ENCODE measurements at places on chromosomes 5 and 9.

DNA sequence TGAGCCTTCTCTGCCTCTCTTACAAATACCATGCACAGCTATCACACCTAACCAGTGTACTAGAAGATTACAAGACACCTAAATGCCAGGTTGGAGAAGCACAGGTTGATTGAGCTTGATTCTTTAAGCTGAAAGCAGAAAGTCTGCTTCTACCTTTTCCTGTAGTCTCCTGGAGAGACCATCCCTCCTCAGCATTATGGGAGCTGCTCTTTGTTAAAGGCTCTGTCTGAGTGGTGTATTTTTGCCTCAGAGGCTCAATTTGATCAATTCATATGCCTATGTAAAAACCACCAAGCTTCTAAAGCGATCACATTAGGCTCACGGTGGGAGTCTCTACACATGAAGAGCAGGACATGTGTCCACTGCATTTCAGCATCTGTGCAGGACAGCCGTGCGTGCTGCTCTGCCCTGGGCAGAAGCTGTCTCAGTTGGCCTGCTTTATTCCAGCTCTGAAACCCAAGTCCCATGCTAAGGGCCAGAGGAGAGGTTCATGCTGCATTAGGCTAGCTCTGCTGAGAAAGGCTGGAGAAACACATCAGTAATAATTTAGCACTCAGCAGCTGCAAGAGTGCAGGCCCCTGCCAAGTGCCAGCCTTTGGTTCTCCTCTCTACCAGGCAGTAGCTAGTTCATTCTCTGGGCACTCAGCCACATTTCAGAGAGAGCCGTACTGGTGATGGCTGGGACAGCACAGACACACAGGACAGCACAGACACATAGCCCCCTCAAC lies 41.7 kb downstream of the TMEM167A start:
- no peak for DNase-seq

GRCh38 chr5:33114361-33114760 lies 326.4 kb upstream of the TARS1 start:
- no peak for DNase-seq

- no peak for DNase-seq
Measured at GRCh38 chr5:151682751-151683331, 3.9 kb downstream of the SPARC start.

DNA sequence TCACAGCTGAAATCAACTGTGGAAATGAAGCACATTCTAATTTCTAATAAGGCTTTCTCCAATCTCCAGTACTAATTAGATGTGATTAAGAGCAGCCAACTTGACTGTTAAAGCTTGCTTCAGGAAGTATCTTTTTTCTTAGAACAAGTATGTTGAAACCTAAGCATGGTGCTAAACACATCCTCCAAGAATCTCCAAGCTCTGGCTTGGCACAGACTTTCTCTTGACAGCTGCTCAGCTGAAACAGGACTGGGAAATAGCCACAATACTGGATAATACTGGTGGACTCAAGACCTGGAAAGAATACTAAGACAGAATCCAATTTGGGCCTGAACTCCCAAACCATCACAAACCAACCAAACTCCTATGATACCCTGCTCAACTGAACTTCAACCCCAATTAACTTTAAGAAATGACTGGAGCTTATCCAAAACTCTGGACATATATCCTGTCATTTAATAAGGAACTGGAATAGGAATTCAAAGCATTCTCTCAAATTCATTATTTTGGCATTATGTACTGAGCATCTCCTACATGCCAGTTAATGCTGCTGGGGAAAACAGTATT lies 16.2 kb downstream of the PRKAA1 start:
- DNase-seq: no peak

GRCh38 chr5:163408311-163408923 lies 29.0 kb upstream of the CCNG1 start:
- peak; percentile 40 for DNase-seq

DNA sequence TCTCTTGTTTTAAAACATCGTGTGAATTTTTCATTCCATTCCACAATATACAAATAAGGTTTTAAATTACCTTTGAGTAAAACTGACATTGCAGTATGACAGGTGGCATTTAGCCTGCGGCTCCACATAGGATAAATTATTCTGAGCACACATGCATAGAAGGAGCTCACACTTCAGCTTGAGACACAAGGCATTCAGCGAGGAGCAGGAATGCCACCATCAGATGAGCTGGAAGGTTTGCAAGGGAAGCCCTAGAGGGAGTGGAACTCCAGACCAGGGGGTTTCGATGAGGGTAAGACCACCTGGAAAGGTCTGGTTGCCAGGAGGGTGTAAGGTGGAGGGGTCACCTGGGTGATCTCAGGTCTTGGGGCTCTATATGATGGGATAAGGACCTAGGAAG lies 259.0 kb upstream of the ADRA1B start:
- no peak for DNase-seq

DNA sequence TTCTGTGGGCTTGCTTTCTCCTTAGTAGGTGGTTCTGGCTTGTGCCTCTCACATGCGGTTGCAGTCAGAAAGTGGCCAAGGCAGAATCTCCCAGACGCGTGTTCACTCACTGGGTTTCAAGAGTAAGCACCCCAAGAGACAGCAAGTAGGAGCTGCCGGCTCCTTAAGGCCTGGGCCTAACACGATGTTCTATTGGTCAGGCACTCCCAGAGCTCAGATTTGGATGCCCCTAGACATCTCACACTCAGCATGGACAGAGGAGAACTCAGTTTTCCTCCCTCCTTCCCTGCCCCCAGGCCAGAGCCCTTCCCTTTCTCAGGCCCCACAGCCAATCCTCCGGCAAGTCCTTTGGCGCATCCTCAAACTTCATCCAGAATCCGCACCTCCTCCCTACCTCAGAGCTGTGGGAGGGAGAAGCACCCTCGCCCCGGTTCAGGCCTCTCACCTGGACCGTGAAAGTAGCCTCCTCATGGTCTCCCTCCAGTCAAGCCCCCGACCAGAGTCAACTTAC lies 6.5 kb upstream of the CARD19 start:
- no peak for DNase-seq

GRCh38 chr9:132239518-132239917 lies 77.7 kb downstream of the NTNG2 start:
- no peak for DNase-seq

DNA sequence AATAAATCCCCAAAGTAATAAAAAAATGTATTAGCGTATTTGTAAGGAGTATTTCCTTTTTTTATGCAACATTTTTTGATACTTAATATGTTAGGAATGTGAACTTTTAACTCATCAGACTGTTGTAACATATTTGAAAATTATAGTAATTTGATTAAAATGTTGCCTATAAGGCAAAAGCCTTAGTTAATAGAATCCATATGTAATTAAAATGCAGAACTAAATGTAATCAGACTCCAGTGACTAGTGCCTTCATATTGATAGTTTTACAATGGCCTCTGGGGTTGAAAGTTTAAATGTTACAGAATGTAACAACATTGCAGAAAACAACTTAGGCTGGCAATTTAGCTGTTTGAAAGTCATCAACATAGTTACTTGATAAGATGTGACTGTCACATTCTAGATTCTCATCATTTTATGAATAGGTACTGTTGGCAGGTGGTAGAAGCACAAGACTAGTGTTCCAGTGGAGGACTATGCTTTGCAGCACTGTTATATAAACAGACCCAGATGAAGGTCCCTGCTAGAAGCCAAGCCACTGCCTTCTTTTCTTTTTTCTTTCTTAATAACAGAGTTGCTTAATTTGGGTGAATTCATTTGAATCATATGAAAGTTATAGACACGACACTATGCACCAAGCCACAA lies 382.9 kb downstream of the CCDC171 start:
- no peak for DNase-seq

- DNase-seq: no peak
Measured at GRCh38 chr5:135423146-135423845, 23.9 kb downstream of the DCANP1 start.

DNA sequence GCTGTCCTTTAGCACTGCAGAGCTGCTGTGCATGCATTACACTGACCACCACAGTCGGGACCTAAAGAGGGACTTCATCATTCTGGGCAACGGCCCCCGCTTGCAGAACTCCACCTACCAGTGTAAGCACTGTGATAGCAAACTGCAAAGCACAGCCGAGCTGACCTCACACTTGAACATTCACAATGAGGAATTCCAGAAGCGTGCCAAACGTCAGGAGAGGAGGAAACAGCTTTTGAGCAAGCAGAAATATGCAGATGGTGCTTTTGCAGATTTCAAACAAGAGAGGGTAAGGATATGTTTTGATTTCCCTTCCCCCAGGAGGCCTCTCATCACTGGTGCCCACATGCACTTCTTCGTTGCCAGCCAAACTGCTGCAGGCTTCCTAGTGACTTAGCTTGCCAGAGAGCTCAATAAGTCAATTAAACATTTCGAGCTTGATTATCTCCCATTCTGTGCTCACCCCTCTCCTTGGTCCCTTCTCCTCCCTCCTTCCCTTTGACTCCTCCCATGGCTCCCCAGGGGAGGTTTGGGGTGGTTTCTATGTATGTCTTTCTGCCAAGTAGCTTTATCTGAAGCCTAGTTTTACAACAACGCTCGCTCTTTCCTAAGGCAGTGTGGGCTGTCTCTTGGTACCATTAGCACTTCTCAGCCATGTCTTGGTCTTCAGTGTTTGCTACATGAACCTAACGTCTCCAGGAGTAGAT lies 66.7 kb downstream of the ZNF462 start:
- no peak for DNase-seq

DNA sequence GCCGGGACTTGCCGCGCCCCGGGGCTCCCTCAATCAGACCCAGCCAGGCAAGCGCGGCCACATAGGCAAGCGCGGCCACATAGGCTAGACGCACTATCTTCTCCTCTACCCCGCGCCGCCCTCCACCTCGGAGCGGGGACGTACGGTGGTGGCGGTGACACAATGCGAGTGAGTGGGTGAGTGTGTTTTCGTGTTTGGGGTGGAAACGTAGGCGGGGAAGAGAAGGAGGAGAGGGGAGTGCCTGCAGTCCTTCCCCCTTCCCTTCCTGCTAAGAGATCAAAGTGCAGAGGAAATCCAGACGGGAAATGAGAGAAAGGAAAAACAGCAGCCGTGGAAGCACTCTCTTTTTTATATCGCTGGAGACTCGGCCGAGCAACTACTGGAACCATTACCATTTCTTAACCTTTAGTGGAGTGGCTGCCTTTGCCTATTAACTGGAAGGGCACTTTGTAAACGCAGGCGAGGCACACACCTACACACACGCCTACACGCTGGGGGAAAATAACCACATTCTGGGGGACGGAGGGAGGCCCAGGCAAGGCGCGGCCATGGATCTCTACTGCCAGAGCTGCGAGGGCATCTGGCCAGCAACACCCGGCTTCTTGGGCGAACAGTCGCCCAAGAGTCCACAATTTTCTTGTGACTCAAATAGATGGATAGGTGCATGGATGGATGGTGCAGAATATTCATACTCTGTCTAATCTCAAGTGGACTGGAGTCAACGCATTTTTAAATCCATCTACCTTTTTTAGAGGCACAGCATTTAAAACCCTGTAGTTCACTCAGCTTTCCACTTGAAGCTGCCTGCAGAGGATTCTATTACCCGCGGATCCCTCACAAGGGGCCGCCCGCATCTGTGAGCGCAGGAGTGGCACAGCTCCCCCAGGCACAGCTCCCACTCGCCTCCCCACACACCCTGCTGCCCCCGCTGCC lies 2.1 kb downstream of the EDIL3 start:
- no peak for DNase-seq

DNA sequence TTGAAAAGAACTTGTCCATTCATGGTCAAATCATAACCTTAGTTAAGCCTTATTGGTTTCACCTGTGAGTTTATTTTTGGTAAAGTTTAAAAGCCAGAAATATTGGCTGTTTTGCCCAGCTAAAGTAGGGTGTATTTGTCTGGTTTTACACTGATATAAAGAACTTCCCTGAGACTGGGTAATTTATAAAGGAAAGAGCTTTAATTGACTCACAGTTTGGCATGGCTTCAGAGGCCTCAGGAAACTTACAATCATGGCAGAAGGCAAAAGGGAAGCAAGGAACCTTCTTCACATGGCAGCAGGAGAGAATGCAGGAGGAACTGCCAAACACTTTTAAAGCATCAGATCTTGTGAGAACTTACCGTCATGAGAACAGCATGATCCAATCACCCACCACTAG lies 55.3 kb downstream of the JAKMIP2 start:
- DNase-seq: no peak

- DNase-seq: no peak
Measured at GRCh38 chr5:117559005-117559844, 984.6 kb upstream of the SEMA6A start.

- DNase-seq: no peak
Measured at GRCh38 chr9:86287013-86287412, 4.7 kb upstream of the ISCA1 start.
